Fibroblast of the aortic adventitia (primary cell): ENCODE measurements at places on chromosomes 1 and 21. TPM values are rescaled to one million over a fixed set of nuclear protein-coding genes. Genes with fewer than 3 reads are reported as not detected.

Gene TRIM33
- 37.4 and 37.5 TPM in 2 replicates for total RNA-seq

Gene STYXL2
- not detected in 2 replicates for total RNA-seq

Gene PALMD
- 2.4 and 6.0 TPM in 2 replicates for total RNA-seq

Gene TCEA3
- 22.8 and 44.9 TPM in 2 replicates for total RNA-seq

Gene NBPF6
- total RNA-seq, result not detected in 2 replicates

Gene CD1B
- total RNA-seq, result not detected in 2 replicates

Gene SPRR2E
- total RNA-seq, result not detected in 2 replicates

Gene FCAMR
- total RNA-seq, result not detected in 2 replicates

Gene PLA2G5
- total RNA-seq, result 0.36 and 1.1 TPM in 2 replicates

Gene PEAR1
- 4.8 and 10.8 TPM in 2 replicates for total RNA-seq

Gene VHLL
- not detected in 2 replicates for total RNA-seq

Gene HAO2
- not detected in 2 replicates for total RNA-seq

Gene CA6
- not detected in 2 replicates for total RNA-seq

Gene CD101
- 0.09 and 0.41 TPM in 2 replicates for total RNA-seq
